ENCODE measurements at places on chromosomes 7 and 10.

DNA sequence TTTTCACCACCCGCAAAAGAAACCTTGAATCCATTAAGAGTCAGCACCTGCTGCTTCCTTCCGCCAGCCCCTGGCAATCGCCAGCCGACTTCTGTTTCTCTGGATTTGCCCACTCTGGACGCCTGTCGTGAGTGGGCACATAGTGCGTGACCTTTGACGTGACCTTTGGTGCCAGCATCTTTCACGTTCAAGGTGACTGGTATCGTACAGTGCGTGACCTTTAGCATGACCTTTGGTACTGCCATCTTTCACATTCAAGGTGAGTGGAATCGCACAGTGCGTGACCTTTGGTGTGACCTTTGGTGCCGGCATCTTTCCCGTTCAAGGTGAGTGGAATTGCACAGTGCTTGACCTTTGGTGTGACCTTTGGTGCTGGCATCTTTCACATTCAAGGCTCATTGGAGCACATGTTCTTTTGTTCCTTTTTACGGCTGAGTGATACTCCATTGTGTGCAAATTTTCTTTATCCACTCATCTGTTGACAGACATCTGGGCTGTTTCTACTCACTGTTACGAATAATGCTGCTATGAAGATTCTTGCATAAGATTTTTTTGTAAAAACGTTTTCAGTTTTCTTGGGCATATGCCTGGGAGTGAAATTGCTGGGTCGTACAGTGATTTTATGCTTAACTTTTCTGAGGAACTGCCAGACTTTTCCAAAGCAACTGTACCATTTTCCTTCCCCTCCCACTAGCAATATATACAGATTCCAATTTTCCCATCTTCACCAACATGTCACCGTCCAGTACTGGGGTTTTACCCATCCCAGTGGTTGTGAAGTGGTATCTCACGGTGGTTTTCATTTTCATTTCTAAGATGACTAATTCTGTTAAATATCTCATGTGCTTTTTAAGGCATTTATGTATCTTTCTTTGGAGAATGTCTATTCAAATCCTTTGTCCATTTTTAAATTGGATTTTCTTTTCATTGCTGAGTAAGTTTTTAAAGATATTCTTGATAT lies 145.3 kb downstream of the DIP2C start:
- no peak for DNase-seq

GRCh38 chr10:71259282-71259681 lies 46.9 kb downstream of the UNC5B start:
- no peak for DNase-seq

DNA sequence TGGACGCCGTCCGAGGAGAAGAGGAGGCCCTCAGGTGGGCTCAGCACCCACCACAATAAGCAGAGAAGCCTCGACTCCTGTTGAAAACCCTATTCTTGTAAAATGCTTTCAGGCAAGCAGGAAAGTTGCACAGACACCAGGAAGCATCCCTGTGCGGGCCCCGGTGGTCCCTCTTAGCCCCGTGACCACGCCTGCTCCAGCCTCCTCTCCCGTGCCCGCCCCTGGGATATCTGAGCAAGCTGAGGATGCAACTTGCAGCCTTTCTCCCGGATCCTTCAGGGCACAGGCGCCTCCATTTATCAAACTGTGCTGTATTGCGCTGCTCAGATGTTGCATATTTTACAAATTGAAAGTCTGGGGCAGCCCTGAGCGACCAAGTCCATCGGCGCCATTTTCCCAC lies 72.7 kb downstream of the CFAP46 start:
- DNase-seq = no peak

DNA sequence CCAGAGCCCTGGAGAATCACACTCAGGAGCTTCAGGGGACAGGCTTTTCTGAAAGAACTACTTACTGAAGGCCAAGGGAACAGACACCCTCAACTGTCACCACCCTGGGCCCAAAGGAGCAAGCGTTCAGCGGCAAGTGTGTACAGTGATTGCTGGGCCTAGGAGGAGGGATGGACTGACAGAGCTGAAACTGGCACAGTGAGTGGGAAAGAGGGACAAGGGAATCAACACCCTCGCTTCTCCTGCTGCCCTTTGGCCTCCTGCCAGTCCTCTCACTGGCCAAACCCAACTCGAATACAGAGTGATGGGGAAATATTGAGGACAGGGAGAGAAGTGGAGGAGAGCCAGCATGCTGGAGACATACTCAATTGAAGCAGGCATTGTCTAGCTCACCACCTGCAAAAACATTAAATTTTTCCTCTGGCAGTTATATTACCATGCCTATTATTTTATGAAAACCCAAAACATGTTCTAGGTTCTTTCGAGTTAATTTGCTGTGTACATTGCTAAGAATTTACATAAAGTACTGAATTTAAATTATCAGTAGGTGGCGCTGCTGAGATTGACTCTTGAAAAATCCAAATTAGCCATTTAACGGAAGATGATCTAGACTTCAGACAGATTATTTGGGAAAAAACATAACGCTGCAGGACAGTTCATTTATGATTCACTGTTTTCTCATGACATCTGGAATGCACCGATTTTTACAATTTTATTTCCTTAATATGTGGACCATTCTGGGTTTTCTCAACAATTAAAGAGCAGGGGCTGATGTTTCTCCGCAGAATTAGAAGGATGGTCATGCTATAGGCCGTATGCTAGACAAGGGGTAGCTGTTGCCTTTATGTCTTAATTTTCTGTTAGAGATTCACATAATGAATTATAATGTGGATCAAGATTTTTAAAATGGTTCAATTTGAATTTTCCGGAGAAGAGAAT lies 14.7 kb upstream of the TMEM236 start:
- DNase-seq = no peak

DNA sequence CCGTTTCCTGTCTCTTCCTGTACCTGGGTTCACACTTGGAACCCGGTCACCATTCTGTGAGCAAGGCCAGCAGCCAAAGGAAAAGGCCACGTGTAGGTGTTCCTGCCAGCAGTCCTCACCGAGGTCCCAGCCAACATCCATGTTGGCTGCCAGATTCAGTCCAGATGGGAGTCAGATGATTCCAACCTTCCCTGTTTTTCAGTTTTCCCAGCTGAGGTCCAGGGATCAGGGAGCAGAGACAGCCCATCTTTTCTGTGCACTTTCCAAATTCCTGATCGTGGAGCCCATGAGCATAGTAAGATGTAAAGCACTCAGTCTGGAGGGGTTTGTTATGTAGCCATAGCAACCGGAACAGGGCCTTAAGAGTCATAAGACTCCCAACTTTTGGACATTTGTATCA lies 3.9 kb upstream of the PVRIG start:
- no peak for DNase-seq

DNA sequence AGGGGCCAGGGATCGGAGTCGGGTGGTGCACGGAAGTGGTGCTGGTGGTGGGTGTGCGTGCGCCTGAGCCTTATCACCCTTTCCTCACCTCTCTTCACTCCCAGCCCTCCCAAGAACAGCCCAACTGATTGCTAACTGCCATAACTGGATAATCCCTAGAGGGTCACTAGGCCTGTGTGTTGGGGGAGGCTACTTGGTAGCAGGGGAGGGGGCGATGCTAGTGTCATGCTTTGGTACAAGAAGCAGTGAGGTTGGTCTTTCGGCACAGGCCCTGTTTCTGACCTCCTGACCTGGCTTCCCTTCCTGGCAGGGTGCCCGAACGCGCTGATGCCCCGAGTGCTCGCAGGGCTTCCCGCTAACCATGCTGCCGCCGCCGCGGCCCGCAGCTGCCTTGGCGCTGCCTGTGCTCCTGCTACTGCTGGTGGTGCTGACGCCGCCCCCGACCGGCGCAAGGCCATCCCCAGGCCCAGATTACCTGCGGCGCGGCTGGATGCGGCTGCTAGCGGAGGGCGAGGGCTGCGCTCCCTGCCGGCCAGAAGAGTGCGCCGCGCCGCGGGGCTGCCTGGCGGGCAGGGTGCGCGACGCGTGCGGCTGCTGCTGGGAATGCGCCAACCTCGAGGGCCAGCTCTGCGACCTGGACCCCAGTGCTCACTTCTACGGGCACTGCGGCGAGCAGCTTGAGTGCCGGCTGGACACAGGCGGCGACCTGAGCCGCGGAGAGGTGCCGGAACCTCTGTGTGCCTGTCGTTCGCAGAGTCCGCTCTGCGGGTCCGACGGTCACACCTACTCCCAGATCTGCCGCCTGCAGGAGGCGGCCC lies 652 bp downstream of the KAZALD1 start:
- peak; percentile 65 for DNase-seq

DNA sequence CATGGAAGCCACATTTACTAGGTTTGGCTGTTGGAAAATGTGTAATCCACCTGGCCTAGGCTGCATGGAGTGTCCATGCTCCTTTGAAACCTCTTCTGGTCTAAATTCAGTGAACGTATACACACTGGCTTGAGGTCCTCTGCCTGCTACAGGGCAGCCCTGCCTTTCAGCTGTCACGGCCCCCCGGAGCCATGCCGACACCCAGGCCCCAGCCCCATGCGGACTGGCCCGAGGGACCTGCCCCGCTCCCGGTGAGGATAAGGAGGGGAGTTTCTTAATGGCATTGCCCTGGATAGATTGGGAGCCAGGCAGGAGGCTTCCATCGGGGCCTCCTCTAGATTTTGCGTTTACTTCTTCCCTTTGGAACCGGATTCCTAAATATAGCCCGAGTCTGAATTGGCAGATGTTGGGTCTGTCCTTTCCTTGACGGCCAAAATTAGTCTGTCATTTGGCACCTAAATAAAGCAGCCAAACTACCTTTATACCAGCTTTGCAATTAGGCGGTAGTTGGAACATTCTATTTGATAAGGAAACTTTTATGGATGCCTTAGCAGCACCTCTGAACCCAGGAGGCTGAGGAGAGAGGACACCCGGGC lies 72.1 kb upstream of the SH2B2 start:
- DNase-seq = no peak

- no peak for DNase-seq
Observed at GRCh38 chr10:14162629-14163344, 167.9 kb downstream of the FRMD4A start.

DNA sequence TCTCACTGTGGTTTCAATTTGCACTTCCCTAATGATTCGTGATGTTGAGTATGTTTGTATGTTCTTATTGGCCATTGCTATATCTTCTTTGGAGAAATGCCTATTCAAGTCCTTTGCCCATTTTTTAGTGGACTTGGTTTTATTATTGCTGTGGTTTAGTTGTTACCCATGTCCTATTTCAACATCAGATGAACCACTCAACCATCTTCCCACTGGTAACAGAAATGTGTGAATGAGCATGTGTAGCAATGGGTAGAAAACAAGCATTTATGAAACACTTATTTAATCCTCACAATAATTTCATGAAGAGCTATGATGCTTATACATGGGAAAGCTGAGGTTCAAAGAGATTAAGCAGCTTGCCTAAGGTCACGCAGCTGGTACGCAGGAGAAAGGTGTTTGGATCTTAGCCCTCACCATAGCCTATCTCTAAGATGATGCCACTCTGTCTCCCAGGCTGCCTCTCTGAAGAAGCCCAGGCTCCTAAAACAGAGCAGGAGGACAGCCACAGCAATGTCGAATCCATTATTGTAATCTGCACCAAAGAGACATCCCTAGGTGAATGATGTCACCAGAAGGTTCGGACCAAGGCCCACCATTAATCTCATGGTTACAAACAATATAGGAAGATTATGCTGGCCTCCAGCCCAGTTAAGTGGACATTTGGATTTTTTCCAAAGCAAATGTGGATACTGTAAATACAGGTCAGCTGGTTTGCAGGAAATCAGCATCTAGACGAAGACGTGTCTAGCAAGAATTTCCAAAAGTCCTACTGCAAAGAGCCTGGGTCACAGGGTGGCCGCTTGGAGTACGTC lies 447.6 kb upstream of the ZMIZ1 start:
- no peak for DNase-seq

- DNase-seq = no peak
Observed at GRCh38 chr10:96610817-96611216, 24.0 kb upstream of the TM9SF3 start.

- DNase-seq = no peak
Observed at GRCh38 chr10:129464251-129464650, 2.8 kb upstream of the MGMT start.

DNA sequence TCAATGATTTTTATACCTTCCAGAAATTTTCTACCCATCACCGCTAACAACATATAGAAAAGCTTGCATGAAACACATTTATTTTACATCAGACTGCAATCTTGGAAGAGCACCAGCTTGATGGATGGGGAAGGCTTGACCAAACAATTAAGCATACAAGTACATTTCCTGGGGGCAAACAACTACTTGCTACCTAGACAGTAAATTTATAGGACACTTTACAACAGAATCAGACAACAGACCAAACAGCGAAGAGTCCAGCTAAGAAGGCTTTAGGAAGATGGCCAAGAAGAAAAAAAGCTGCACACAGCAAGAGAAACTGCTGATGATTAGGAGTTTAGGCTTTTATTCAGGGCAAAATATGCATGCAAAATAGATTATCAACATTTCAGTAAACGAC lies 8.0 kb downstream of the AASS start:
- no peak for DNase-seq

- no peak for DNase-seq
Observed at GRCh38 chr7:81206217-81206616, 287.4 kb upstream of the SEMA3C start.

- DNase-seq = no peak
Observed at GRCh38 chr10:31458974-31459373, 140.0 kb downstream of the ZEB1 start.

DNA sequence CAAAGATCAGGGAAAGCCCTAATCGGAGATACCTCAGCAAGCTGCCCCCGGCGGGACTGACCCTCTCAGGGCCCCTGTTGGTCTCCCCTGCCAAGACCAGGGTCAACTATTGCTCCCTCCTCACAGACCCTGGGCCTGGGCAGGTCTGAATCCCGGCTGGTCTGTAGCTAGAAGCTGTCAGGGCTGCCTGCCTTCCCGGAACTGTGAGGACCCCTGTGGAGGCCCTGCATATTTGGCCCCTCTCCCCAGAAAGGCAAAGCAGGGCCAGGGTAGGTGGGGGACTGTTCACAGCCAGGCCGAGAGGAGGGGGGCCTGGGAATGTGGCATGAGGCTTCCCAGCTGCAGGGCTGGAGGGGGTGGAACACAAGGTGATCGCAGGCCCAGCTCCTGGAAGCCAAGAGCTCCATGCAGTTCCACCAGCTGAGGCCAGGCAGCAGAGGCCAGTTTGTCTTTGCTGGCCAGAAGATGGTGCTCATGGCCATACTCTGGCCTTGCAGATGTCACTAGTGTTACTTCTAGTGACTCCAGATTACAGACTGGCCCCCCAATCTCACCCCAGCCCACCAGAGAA lies 24.1 kb downstream of the TBATA start:
- DNase-seq = no peak

GRCh38 chr7:21198921-21199320 lies 229.0 kb upstream of the SP4 start:
- DNase-seq = no peak

DNA sequence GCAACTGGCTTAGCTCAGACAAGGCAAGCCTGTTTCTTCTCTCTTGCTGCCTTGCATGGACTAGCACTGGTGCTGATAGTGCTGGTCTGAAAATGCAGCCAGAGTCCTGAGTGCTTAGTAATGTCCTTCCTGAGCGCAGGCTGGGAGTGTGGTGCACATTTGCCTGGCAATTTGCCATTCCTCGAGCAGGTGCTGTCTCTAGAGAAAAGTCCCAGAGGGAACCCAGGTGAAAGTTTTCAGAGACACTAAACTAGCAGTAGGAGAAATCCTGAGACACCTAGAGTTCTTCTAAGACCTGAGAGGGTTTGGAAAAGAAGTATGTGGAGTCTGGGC lies 1.9 kb downstream of the SFTPD start:
- DNase-seq = no peak

GRCh38 chr7:98613601-98614425 lies 3.3 kb upstream of the NPTX2 start:
- no peak for DNase-seq

All from activated naive CD4-positive, alpha-beta T cell treated with Interleukin-2 at 50 U/mL for 16 hours (primary cell).